ENCODE measurements at places on chromosomes 1 and 21. TPM values are rescaled to one million over a fixed set of nuclear protein-coding genes. Genes with fewer than 3 reads are reported as not detected.

Gene ADAMTS5
- not detected for total RNA-seq

DNA sequence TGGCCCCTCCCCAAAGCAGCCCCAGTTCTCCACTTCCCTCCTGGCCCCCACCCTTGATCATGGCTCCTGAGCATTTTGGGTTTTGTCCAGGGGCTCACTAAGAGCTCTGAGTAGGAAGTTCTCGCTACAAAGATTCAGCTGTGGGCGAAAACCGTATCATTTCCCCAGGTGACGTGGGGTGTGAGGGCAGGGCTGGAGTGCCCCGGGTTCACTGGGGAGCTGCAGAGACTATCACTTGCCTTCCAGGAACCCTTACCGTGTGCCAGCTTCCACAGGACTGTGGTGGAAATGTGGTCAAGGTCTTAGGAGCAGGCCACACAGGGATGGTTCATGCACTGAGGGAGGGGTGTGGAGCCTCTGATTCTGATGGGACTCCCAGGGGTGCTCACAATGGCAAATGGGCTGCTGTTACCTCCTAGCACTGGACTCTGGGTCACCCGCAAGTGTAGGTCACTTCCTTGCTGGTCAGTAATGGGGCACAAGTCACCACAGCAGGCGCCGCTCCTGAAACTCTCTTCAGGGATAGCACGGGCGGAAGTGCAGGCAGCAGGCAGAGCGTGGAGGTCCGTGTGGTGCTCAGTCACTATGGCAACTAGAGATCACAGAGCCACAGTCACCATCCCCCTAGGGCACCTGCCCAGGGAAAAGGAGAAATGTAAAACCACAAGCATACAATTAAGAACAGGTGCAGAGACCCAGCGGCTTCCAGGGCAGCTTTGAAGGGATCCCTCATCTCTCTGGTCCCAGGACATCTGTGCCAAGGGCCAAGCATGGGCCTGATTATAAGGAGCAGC, 35.4 kb downstream of the RSPH1 start:
- DNase-seq = peak; percentile 63

DNA sequence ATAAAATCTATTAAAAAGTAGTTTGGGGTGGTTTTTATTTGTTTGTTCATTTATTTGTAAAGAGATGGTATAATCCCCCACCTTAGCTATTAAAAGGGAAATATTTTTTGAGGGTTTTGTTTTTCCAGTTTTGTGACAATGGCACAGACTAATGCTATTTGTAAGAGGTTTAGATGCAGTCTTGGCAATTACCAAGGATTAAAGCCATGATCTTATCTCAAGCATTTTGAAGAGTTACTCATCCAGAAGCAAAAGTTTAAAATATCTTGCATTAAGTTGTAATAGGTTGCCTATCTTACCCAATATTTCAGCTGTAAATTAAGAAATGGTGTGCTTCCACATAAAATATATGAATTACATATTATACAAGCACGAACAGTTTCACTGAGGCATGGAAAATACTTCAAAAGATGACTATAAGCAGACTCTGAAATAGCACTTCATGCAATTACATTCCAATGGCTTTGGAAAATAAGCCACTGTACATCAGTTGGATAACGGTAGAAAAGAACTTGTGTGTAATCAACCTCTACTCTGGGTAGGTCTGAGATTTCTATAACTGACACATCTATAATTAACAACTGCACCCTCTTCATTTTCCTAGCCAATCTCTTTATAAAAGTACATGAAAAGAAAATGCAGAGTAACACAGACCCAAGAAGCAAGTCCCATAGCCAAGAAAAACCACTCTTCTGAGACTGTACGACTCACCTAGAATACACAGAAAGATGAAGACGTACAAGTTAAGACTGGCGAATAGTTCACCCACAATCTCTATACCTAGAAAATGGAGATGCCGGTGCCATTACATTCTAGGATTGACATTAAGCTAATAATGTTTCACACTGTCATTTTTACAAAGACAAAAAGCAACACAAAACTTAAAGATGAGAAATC, 95.2 kb downstream of the PTPN14 start:
- DNase-seq = no peak

Gene PDPN
- not detected for total RNA-seq

GRCh38 chr1:203056012-203056411, 29.7 kb downstream of the PPFIA4 start:
- no peak for DNase-seq

DNA sequence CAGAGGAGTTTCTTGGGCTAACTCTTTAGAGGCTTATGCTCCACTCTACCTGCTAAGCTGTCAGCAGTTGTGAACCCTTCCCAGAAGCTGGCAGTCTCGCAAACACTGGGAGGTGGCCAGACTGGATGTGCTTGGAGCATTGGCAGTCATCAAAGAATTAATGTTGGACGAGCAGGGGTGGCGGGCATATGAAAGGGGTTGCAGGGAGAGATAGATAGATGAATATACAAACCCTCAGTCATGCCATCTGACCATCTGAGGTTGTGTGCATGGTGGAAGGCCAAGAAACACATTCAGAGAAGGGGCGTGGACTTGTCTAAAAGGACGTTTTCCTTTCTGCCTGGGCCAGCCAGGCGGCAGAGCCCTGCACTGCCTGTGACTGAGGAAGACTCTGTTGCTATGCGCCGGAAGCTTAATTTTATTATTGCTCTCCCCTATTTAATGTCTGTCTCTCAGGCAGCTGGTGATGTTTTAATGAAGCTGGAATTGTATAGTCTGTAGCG, 164.4 kb downstream of the PBX1 start:
- DNase-seq = no peak

DNA sequence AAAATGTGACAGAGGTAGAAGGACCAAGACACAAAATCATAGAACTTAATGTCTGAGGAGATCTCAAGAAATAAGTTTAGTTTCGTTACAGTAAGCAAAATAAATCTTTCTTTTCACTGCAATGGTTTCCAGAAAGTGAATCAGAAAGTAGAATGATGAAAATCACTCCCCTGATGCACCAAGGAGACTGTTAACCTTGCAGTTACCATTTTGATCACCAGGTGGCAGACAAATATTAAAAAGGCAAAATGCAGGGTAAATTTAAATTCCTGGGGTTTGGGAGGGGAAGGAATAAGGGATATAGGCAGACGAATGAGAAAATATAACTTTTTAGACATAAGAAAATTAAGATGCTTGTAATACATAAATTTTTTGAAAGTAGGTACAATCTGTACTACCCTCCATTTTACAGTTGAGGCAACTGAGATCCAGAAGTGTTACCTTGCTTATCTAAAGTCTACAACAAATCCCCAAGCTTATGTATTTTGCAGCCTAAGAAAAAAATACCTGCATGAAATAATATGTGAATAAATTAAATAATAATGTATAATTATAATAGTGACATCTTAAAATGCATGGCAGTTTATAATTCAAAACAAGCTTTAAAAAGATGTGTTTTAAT, 253.2 kb downstream of the CRB1 start:
- DNase-seq = peak; percentile 4

DNA sequence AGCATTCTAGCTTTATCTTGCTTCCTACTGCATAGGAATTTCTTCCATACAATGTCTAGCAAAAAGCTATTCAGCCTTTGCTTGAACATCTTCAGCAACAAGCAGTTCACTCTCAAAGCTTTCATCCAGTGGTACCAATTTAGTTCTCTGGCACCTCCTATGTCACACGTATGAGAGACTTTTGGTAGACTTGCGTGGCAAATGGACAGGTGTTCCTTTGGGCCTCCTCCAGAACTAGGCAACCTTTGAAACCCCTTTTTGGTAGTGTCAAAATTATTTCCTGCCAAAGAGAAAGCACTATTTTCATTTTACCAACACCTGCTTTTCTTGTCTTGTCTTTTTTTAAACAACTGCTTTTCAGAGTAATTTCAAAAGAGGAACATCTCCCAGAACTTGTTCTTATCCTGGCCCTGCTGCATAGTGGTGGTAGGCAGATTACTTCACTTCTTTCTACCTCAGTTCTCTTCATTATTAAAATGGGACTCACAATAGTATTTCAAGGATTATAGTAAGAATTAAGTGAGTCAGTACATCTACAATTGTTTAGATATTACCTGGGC, 122.4 kb downstream of the MAST2 start:
- no peak for DNase-seq

- DNase-seq = no peak
Observed at GRCh38 chr1:43134068-43134467, 38.0 kb downstream of the EBNA1BP2 start.

DNA sequence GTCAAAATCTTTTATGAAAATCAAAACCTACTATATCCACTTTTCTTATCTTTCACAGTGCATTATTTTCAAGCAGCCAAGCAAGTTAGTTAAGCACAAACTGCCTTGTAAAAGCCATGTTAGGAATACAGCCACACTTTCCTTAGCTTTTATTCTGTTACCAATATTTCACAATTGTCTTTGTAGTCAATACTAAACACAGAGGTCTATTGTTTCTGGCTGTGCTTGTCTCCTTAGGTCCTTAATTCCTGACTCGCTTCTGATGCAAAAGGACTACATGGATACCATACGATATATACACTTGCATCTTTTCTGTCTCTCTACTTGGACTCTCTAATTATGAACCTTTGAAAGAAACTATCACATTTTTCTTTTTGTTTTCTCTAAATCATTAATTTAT, 331.8 kb downstream of the NEGR1 start:
- no peak for DNase-seq

Gene PRAMEF4
- total RNA-seq = not detected

DNA sequence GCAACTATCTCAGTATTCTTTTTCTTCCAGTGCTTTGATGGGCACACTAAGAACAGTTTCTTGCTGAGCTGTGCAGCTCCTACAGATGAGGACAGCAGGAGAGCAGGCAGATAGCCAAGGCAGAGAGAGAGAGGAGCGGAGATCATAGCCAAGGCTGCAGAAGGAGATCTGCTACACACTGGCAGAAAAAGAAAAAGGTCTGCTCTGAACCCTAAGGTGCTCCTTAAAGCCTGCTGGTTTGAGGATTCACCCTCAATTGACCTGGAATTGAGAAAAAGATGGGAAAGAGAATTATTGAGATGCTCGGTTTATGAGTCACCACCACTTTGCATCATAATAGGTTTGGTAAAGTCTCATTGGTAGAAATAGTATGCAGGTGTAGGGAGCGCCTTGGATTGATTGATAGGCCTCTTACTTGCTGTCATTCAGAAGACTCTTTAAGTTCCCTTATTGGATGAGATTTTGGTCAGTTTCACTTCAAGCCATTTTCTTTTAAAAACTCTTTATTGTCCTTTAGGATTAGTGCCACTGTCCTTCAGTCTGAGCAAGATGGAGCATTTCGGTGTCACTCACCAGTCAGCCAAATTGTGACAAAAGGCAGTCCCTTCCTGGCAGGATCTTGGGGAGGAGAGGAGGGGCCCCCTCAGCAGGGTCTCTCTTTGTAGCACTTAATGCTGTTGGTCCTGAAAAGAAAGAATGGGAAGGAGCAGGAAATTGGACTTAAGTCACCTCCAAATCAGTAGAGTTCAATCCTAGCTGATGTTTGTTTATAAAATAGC, 685.0 kb downstream of the ADGRL2 start:
- DNase-seq = no peak

Gene RGS1
- total RNA-seq = 1.7 TPM

DNA sequence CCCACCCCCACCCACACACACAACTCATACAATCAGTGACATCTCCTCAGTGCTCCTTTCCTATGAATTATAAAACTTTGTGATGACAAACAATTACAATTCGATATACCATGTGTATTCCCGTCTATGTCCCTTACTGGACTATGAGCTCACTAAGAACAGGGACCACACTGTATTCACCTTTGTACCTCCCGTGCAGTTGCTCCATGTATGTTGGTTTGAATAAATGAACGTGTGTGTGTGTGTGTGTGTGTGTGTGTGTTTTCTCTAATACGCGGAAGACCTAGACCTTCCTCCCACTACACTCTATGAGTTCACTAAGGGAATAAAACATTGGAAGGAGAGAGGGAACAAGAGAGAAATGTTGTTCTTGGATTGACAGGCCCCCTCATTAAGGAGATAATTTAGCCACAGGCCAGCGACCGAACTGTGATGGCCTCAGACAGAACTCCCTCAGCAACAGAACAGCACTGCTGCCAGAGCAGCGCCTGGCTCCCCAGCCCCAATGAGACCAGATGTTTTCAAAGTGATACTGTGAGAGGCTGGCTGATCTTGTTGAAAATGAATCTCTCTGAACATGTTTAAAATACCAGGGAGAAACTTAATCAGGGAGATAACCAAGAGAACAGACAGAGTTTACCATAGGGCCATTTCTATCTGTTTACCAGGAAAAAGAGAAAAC, 21.7 kb downstream of the BCAR3 start:
- DNase-seq = no peak

GRCh38 chr1:40257313-40257687, 736 bp upstream of the ZMPSTE24 start:
- DNase-seq = no peak

All from naive thymus-derived CD8-positive, alpha-beta T cell (primary cell).